Astrocyte of the cerebellum (primary cell): ENCODE measurements at places on chromosomes 4 and X.

DNA sequence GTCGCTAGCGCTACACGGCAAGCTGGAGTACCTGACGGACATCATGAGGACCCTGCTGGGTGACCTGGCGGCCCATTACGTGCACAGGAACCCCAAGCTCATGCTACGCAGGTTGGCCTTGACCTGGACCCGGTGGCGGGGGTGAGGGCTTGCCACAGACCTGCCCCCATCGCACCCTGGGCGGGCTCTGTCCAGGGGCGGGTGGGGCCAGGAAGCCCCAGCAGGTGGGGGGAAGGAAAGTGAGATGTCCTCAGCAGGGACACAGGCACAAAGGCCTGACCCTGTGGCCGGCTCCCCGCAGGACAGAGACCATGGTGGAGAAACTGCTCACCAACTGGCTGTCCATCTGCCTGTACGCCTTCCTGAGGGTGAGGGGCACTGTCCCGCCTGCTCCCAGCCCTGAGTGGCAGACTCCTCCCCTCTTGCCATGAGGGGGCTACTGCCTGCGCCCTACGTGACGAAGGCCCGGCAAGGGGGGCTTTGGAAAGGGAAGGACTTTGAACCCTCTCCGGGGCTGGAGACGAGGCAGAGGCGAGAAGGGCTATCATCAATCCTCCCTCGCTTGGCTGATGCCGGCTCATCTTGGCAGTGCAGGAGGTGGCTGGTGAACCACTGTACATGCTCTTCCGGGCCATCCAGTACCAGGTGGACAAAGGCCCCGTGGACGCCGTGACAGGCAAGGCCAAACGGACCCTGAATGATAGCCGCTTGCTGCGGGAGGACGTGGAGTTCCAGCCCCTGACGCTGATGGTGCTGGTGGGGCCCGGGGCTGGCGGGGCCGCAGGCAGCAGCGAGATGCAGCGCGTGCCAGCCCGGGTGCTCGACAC is 5.3 kb upstream of the SRPK3 start:
- DNase-seq = no peak

GRCh38 chr4:165359506-165359905 is 19.3 kb upstream of the CPE start:
- DNase-seq = no peak

DNA sequence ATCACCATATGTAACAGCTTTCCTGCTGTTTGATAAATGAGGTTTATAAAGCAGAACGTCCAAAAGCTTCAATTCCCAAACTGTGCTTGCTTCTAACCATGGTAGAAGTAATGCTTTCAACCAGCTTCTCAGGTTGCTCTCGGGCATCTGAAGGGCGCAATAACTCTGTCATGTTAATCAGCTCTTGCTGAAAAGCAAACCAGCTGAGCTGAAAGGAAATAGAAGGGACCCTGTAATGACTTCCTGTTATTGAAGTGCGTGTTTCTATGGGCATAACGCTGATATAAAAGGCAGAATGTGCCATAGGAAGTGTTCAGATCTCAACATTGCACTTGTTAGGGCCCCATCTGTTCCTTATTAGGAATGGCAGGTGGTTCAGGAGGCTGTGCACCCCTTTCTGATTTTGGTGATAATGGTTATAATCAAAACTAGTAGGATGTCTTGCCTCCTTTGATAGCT is 21.2 kb downstream of the HERC3 start:
- DNase-seq = no peak

DNA sequence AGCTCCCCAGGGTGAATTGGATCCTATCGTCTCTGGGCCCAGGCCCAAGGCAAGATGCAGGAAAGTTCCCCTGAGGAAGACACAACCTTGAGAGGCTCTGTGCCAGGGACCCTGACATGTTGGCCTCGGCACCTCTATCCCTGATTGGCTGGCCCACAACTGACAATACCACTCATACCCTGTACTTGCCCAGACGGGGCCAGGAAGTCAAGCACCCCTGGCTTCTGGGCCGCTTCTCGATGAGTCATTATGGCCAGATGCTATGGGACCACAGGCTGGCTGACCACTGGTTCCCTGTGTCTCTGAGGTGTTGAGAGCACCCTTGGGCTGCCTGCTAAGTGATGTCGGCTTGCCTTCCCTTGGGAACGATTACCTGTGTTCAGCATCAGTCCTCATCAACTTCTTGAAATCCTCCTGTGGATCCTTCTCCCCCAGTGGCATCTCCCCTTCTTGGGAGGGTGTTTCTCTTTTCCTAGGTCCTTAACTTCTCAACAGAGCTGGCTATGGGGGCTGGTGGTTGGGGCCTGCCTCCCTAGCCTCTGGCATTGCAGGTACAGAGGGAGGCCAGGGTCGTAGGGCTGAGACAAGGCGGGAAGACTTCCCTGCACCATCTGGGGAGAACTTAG is 54.5 kb upstream of the MAMLD1 start:
- no peak for DNase-seq

DNA sequence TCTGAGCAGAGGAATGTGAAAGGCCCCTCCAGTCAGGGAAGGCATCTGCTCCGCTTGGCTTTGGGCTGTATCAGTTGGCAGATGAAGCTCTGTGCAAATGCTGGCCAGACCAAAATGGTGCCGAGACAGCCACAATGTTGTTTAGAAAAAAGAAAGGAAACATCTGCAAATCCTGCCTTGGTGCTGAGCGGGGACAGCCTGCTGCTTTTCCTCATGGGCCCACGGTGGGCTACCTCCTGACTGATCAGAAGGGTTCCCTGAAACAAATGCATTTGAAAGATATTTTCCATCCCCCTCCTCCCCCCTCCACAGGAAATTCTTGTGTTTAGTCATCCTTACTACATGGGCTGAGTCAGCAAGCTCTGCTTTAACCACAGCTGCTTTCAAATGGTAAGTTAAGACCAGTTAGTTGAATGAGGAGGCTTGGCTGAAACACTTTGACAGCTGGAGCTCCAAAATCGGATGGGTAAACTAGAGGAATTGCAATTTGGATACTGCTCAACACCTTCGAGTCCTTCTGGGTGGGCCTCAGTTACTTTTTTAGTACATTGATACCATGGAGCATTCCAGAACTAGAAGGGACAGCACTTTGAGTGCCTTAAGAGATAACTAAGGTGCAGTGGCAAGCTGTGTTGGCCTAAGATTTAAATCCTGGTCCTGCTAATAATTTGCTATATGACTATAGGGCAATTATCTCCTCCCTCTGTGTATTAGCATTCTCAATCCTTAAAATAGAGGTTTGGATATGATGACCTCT is 36.0 kb downstream of the PLAC1 start:
- peak; percentile 81 for DNase-seq

DNA sequence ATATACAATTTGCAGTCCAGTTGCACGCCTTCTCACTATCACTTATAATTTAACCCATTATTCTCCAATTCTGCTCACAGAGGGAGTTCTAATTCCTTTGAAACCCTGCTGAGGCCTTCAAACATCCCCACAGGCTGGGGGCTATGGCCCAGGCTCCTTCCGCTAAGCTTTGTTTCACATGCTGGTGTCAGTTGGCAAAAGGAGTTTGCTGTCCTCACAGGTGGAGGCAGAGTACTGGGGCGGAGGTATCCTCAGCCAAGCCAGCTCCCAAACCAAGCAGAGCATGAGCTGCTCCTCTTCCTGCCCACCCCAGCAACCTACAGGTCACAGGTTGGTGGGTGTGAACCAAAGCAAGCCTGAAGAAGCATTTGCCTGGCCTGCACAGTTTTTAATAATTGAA is 21.5 kb downstream of the BTC start:
- DNase-seq = no peak

GRCh38 chr4:84501721-84502267 is 2.7 kb upstream of the NKX6-1 start:
- no peak for DNase-seq

- no peak for DNase-seq
Measured at GRCh38 chr4:97105347-97106099, 1037.8 kb downstream of the STPG2 start.

- DNase-seq = no peak
Measured at GRCh38 chrX:131841496-131842437, 181.3 kb upstream of the STK26 start.

DNA sequence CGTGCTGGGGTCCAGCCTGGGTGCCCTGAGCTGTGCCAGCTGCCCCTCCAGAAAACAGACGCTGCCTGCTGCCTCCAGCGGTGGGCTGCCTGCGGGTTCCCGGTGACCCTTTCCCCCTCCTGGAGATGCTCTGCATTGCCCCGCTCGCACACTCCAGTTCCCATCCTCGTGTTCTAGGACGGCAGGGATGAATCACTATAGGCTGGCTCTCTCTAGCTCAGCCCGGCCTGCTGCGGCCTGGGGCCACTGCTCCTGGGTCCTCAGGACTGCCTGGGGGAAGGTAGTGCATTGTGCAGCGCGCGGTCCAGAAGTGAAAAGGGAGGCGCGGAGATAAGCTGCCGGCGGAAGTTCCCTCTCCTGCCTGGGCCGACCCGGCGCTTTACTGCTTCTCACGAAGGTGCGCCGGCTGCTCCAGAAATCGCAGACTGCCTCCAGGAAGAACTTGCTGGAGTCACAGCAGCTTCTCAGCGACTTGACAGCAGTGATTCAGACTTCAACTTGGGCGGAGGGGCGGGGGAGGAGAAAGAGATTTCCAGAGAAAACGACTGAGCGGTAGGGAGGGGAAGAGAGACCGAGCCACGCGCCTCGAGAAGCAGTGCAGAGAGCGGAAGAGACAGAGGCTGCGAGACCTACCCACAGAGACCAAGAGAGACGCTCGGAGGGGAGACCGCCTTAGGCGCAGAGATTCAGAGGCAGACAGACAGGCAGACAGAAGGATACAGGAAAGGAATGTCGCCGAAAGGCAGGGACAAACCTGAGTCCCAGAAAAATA is 6.7 kb upstream of the MSX1 start:
- DNase-seq = no peak

DNA sequence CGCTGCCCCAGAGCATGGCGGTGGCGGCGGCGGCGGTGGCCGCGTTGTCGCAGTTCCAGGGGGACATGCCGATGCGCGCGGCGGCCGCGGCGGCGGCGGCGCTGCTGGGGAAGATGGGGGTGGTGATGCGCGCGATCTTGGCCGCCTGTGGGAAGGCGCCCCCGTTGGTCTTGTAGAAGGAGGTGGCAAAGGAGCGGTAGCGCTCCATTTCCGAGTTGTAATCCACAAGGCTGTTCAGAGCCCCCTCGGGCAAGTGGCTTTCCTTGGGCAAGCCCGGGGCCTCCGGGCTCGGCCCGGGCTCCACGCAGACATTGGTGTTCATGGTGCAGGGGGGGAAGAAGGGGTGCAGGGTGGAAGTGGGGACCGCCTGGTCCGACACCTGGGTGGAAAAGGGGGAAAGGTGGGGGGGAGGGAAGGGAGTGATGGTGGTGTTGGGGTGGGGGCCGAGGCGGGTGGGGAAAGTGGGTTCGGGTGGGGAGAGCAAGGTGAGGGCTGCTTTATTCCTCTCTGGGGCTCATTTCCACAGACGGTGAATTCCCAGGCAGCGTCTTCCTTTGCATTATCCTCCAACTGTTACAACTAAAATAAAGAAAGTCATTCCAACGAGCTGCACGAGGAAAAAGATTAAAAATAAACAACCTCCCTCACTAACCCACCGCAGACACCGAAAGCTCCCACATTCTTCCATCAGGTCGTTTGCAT is 3.1 kb downstream of the CXXC4 start:
- no peak for DNase-seq

- no peak for DNase-seq
Measured at GRCh38 chr4:140109737-140110136, 44.2 kb downstream of the MAML3 start.

GRCh38 chrX:131649741-131650140 is 105.9 kb downstream of the OR13H1 start:
- DNase-seq = no peak

GRCh38 chr4:26937139-26937538 is 76.5 kb downstream of the STIM2 start:
- DNase-seq = no peak

DNA sequence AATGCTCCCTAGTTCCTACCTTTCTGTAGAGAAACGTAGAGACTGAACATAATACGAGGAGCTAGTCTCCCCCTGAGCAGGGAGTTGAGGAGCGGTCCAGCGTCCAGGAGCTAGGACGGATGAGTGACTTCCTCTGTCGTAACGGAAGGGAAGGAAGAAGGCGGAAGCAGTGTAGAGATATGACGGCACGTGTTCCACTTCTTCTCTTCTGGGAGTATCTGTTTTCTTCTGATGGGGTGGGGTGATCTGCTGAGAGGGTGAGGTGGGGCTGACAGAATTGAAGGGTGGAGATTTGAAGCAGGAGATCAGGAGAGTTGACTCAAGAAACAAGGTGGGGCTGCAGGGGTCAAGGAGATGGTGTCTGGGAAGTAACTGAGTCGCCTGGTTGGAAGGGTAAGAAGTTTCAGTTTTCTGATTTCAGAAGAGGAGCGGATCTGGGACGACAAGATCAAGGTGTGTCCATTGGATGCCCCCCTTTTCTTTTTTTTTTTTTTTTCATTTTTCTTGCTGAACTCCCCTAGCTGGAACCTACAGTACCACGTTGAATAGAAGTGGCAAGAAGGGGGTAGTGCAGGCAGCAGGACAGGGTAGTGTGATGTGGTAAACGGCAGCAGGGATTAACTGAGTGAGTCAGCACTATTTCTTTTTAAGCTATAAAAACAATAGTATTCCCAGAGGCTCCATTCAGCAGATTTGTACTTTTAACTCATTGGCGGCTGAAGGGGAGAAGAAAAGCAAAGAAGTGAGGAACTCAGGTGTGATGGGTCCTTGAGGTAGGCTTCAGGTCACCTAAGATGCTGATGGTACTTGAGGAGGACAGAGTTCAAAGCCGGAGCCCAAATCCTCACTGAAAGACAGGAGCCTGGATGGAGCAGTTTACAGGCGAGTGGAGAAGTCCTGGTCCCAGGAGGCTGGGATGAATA is 50.8 kb upstream of the SETD7 start:
- DNase-seq = no peak

GRCh38 chr4:106268786-106269185 is 47.2 kb downstream of the TBCK start:
- peak; percentile 20 for DNase-seq

DNA sequence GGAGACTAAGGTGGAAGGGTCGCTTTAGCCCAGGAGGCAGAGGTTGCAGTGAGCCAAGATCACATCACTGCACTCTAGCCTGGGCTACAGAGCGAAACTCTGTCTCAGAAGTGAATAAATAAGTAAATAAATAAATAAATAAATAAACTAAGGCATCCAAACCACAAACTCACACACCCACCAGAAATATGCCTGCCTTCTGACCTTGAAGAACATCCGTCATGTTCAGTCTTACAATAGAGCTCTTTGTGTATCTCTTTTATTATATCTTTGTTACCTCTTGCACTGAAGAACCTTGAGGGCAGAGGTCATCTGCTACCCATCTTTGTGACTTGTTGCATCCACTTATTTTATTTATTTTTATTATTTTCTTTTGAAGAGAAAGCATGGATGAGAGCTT is 71.6 kb downstream of the PRRG1 start:
- DNase-seq = no peak

- no peak for DNase-seq
Measured at GRCh38 chr4:123618606-123619005, 222.0 kb downstream of the SPRY1 start.

- no peak for DNase-seq
Measured at GRCh38 chr4:112340023-112340422, 42.9 kb downstream of the ALPK1 start.

GRCh38 chr4:78528327-78528726 is 23.2 kb upstream of the ANXA3 start:
- no peak for DNase-seq
